ENCODE measurements at places on chromosomes 3 and 15.

DNA sequence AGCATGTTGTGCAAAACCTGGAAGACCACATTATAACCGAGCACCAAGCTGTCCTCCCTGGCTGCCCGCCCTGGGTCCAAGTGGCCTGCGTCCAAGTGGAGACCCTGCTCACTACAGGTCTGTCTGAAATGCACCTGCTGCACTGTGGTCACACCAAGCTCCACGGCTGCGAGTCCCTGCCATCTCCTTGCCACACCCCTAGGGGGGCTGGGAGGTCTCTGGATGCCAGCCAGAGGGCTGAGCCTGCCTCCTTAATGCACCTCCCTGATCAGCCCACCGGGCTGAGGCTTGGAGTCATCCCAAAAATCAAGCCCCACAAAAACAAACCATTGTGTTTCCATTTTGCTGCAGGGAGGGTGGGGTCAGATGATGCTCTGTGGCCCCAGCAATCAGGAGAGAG, 187.1 kb downstream of the MEGF11 start:
- no peak for DNase-seq

DNA sequence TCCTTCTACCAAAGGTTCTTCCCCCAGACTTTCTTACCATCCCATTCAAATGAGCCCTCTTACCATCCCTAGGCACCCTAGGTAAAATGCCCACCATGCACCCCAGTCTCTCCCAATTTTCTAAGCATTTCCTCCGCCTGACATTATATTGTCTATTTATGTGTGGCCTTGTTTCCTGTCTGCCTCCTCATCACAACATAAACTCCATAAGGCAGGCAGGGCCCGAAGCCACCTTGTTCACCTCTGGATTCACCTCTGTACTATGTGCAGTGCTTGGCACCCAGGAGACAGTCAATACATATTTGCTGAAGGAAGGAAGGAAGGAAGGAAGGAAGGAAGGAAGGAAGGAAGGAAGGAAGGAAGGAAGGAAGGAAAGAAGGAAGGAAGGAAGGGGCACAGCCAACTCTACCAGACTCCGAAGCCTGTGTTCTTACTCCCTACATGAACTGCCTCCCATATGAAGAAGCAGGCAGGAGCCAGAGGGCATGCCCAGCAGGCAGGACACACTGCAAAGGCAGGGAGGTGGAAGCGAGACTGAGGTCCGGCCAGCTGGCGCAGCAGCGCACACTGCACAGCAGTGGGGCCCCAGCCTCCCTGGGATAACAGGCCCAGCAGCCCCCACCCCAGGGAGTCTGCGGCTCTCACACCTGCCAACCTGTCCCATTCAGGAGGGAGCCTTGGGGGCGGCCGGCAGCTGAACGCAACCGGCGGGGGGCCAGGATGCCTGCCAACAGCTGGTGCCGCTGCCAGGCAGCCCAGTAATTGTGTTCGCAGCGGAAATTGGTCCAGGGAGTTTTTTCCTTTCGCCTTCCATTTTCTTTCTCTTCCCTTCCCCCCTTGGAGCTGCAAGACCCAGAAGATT, 106.0 kb upstream of the LINGO1 start:
- DNase-seq, result no peak

GRCh38 chr15:48052946-48053345, 67.8 kb upstream of the SLC24A5 start:
- DNase-seq, result no peak

DNA sequence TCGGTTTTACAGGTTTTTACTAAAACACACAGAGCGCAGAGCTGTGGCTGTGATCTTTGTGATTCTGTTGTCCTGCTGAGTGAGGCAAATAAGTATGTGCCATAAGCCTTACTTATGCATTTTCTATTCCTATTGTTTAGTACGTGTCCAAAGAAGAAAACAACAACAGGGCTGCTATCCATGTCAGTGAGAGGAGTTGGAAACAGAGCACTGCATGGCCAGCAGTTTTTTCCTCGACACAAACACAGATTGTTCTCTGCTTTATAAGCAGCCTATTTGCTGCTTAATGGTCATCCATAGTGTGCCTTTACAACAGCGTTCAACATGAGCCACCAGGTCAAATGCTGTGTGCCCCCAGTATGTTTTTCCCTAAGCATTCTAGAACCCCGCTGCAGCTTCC, 79.8 kb downstream of the SHQ1 start:
- DNase-seq, result no peak

DNA sequence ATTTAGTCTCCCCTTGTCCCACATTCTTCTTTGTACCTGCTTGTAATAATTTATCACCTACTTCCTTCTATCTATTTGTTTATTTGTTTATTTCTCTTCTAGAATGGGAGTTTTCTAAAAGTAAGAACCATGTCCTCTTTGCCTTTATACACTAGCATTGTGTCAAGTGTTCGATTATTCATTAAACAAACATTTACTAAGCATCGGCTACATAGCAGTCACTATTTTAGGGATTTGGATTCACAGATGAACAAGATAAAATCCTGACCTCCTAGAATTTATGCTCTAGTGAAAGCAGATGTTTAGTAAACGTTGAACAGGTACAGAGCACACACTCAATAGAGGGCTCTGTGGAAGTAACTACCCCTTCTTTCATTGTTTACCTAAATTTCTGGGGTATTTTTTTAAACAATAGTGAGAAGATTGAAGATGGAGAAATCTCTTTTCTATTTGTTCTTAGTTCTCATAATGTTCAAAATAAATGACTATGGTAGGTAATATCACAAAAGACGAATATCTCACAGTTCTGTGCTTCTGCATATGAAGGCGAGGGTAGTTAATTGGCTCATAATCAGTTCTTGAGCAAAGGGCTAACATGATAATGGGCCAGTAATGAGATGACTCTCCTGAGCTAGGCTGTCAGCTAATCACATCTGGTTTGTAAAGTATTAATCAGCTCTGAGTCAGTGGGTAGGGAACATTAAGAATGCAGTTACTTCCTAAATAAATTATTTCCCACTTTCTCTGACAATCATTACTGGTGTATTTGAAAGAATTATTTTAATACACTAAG, 111.9 kb downstream of the SLC9A9 start:
- DNase-seq, result no peak

DNA sequence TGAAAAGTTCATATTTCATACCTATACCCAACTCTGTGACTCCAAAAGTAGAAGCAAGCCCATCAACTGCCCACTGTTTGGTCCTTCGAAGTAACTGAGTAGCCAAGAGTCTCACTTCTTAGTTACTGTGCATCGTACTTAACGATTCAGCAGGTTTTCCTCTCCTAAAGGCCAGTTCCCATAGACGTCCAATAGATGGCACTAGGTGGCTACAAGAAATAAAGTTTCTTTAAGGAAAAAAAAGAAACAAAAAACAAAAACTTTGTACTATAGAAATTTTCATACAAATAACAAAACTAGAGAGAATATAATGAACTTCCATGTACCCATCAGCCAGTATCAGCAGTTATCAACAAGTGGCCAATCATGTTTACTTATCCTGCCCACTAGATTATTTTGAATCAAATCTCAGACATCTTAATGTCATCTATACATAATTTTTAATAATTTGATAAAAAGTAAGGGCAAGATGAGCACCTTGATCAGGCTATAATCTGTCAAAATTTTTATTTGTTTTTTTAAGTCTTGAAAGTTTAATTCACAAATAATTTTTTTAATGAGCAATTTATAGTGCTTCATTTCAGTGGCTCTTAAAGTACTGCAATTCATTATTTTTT, 63.8 kb upstream of the ACP3 start:
- DNase-seq, result no peak

DNA sequence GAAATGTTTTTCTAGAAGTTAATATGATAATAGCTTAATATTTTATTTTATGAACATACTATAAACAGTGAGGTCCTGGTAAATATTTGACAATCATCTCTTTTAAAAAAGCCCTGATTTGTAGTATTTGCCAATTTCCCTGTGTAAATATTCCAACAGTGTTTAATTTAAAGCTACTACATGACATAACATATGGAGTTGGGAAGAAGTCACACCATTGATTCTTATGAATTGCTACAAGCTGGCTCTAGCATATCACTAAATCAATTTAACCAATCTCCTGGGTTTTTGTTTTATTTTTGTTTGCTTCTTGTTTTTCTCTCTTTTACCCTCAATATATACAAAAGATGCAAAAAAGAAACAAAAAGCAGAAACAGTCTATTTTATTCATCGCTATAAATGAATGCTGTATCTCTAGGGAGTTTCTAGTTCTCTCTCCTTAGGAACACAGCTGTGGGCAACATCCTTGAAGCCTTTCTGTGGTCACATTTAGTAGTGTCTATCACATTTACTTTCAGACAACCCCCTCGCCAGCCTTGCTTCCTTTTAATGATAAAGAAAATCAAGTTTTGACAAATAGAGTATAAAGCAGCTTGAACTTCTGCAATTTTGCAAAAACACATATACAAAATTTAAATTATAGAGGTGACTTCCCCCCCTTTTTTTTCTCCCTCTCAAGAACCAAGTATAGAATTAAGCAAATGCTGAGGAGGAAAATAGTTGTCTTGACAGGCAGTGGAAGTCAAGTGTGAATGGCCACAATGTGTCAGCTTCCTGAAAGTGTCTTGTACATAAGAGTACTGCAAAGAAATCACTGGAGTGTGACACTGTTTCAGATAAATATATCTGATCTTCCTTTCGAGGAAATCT, 21.4 kb downstream of the CCR1 start:
- DNase-seq, result no peak

GRCh38 chr3:140845882-140846281, 95.8 kb upstream of the SLC25A36 start:
- no peak for DNase-seq

Data from right kidney (tissue), 9 donors.